Activated T-cell treated with anti-CD3 and anti-CD28 coated beads, Interleukin-2, amount 50 U/mL, for 1 hour (primary cell): ENCODE measurements at places on chromosomes 16 and 17.

DNA sequence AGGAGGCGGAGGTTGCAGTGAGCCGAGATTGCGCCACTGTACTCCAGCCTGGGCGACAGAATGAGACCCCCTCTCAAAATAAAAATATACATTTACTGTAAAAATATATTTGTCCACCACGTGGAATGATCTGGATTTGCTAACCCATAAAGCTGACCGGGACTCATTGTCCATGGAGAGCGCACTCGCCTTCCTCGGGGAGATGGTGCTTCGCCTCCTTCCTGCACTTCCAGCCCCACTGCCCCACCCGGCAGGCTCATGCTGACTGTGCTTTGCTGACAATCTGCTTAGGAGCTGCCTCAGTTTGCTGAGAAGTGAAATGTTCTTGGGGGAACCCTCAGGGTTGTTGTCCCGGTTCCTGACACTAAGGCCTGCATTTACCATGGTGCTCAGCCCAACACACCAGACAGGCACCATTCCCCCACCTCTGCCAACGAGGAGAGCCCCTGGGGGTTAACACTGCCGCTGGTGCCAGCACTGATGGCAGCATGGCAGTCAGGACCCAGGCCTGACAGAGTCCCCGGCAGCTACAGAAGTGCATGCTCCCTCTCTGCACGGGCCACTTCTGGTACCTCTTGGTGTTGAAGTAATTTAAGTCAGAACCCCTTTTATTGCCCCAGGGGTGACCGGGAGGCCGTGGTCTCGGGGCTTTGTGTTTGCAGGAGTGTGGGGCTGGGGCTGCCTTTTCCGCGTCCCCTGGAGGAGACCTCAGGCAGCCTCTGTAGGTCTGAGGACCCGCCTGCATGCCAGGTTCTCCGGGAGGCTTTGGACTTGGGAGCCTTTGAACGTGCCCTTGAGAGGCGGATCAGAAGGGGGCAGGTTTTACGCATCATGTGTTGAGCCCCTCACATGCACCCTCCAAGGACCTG lies 2.5 kb downstream of the NUBP2 start:
- no peak for DNase-seq

DNA sequence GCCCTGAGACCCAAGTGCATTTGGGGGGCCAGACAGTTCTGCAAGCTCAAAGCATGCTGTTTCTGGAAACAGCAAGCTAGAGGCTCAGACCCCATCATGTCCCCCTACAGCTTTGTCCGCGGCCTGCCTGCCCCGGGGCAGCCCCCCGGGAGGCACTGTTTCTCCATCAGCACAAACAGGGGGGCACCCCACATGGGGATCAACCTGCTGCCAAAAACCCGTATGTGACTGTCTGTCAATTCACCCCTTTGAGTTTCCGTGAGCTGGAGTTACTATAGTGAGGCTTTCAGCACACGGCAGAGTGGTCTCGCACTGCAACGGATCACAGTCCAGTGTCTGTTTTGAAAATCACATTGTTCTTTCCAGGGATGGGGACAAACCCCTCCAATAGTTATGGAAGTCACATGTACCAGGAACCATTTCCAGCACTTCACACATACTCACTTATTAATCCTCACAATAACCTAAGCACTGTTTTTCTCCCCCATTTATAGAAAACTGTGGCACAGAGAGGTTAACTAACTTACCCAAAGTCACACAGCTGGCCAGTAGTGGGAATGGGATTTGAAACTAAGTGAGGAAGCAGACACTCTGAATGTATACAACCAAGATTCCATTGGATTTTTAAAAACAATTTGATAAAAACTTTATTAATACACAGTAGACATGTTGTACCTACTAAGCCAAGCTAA lies 269.0 kb downstream of the C16orf95 start:
- DNase-seq, result no peak

GRCh38 chr16:12500771-12501170 lies 302.9 kb downstream of the CPPED1 start:
- DNase-seq, result no peak

GRCh38 chr16:144797-145252 lies 6.4 kb upstream of the NPRL3 start:
- DNase-seq, result no peak

GRCh38 chr17:32348483-32348800 lies 1.5 kb upstream of the ZNF207 start:
- no peak for DNase-seq
